ENCODE measurements at places on chromosomes 4 and X.

DNA sequence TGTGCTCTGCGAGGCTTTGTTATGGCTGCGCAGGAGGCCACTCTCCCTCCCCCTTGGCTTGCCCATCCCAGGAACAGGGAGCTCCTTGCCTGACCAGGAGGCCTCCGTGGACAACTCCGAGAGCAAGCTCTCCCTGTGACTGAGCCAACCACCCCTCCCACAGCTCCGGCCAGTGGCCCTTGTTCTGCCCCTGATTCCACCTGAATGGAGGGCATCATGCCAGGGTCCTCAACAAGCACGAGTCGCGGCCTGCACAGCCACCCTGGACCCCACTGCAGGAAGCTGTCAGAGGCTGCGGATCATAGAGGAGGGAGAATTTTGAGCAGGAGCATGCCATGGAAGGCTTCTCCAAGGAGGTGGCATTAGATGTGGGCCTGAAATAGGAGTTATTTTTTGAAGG, 44.8 kb upstream of the GRPEL1 start:
- DNase-seq = no peak

GRCh38 chr4:21991050-21991449, 42.5 kb upstream of the KCNIP4 start:
- no peak for DNase-seq

DNA sequence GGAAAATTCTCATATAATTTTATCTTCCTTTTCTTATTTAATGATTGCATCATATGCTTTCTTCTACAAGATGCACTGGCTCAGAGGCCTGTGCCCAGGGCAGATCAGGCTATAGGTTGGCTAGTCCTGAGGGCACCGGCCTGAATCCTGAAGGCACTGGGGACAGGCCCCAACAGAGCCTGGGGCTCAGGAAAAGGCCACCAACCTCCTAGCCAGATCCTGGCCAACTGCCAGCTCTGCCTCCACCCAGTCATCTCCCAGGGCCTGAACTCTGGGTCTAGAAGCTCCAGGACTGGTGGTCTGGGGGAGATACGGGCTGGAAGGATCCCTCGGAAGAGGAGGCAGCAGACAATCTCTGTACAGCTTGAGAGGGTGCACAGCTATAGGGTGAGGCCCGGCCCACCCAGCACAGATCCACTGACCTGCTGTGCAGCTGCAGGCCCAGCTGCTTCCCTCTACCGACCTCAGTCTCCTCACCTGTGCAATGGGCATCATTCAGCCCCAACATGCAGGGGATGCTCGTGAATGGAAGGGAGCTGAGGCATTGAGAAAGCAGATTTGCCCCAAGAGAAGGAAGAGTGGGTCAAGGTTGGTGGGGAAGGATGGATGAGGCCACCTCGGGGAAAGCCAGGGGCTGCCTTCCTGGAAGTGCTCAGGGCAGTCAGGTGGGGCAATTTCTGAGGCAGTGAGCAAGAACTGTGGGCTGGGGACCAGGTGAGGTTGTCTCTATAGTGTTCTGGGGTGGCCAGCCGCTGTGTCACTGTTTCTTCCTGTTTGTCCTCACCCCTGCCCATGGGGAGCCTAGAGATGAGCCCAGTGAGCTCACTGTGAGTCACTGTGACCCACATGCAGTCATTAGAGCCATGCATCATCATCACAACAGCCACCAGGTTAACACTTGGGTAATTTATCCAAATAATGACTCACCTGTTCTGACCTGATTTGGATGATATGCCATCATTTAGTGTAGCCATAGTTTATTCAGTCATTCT, 22.4 kb upstream of the XAGE2 start:
- no peak for DNase-seq

- no peak for DNase-seq
Observed at GRCh38 chr4:147480891-147481576, at the start of gene EDNRA. EDNRA (plus strand) TSS chr4:147481097; CDS start chr4:147485682, 4,585 bp downstream.

- DNase-seq = no peak
Observed at GRCh38 chrX:71550578-71550977, 17.7 kb downstream of the OGT start.

- DNase-seq = no peak
Observed at GRCh38 chrX:9515489-9515888, 50.6 kb downstream of the TBL1X start.

DNA sequence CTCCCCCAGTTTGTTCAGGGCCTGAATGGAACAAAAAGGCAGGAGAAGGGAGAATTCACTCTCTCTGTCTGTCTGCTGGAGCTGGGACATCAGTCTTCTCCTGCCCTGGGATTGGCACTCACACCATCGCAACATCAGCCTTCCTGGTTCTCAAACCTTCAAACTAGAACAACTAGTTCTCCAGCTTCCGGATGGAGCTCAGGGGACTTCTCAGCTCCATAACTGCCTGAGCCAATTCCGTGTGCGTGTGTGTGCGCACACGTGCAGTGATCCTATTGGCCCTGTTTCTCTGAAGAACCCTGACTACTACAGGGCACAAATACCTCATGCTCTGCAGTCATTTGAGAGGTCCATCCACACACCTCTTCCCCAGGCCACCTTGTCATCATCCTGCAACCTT, 18.7 kb upstream of the MAN2B2 start:
- DNase-seq = no peak

DNA sequence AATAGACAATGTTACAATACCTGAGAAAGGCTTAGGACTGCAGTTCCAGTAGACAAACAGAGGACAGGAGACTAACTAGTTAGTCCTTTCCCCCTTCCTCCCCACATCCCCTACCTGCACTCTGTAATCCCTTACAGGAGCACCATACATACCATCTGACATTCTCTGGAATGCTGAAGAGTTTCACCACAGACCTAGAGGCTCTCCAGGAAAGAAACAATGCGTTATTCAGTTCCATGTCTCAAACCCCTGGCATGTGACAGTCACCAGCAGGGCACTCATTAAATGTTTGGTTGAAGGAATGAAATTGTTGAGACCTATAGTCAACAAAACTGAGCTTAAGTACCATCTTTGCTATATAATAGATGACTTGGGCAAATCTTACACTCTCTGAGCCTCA, 100.2 kb upstream of the USP38 start:
- DNase-seq = no peak

- DNase-seq = no peak
Observed at GRCh38 chrX:21493226-21493830, 119.1 kb downstream of the CNKSR2 start.

- DNase-seq = no peak
Observed at GRCh38 chrX:21487832-21488231, 113.6 kb downstream of the CNKSR2 start.

DNA sequence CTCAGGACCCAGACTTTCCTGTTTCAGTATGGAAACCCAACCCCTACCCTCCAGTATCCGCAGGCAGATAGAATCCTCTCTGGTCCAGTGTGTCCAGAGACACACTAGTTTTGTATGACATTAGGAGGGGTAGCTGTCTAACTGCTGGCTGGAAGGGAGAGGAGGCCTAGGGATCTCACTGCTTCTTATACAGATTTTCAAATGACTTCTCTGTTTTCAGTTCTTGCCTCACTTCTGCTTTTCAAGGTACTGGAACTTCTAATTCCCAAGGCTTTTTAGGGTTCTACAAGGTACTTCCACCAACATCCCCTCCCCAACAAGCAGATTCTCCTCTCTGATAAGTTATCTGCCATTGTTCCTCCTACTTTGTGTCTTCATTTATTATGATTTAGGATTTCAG, 6.1 kb downstream of the SGCB start:
- DNase-seq = no peak

- no peak for DNase-seq
Observed at GRCh38 chr4:166318810-166319525, 445.9 kb downstream of the TLL1 start.

GRCh38 chr4:107155366-107155765, 119.3 kb upstream of the DKK2 start:
- DNase-seq = no peak

- DNase-seq = no peak
Observed at GRCh38 chrX:46582325-46582724, 8.8 kb downstream of the CHST7 start.

DNA sequence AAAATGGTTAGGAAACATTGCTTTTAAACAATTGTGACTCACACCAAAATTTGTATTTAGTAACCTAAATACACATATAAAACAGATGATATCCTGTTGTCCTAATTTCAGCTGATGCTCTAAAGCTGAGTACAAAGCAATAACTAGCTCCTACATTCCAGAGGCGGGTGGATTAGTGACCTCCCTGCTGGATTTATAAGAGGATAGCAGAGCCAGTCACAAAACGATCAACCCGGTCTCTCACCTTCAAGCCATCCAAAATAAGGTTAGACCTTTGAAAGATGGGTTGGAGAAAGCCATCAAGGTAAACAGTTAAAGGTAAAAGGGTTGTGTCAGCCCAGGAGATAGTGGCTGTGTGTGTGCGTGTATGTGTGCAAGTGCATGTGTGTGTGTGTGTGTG, 43.2 kb upstream of the SFRP2 start:
- no peak for DNase-seq

DNA sequence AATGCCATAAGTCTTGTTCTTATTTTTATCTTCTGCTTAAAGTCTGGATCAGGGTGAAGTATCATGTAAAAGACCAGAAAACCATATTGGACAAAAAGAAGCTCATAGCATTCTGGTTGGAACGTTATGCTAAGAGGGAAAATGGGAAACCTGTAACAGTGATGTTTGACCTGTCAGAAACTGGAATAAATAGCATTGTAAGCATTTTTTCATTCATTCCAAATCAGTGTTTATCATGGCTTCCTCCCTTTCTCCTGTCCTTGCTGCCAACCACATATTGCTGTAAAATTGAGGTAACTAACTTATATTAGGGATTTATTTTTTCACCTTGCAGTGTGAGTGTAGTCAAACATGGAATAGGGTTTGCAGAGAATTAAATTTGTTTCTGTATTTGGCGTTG, 23.8 kb downstream of the MOSPD2 start:
- no peak for DNase-seq

DNA sequence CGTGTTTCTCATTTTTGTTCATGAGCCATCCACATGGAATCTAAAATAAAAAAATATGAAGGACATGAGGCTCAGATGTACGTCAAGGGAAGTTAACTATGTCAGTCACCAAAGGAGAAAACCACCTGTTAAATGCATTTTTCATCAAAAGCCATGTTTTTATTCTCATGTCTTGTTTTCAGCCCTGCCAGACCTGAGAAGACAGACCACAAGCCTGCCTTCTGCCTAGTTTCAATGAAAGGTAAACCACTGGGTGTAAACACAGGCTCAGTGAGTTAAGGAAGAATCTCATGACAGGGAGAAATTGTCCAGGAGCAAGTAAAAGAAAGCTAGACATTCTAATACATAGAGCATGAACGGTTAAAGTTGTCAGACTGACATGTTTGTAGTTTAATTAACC, 52.3 kb upstream of the TNIP3 start:
- DNase-seq = no peak

DNA sequence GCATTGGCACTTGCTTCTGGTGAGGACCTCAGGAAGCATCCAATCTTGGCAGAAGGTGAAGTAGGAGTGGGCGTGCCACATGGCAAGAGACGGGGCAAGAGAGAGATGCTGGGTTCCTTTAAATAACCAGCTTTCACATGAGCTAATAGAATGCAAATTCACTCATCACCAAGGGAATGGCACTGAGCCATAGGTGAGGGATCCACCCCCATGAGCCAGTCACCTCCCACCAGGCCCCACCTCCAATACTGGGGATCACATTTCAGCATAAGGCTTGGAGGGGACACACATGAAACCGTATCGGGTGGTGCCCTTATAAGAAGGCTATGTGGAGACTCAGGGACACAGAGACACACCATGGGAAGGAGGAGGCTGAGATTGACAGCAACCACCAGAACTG, 140.0 kb upstream of the MSX1 start:
- no peak for DNase-seq

- no peak for DNase-seq
Observed at GRCh38 chr4:120443116-120443515, 376.5 kb upstream of the MAD2L1 start.

GRCh38 chrX:123518791-123519190, 214.1 kb downstream of the THOC2 start:
- DNase-seq = no peak

- DNase-seq = no peak
Observed at GRCh38 chr4:11214281-11214680, 214.4 kb downstream of the HS3ST1 start.

DNA sequence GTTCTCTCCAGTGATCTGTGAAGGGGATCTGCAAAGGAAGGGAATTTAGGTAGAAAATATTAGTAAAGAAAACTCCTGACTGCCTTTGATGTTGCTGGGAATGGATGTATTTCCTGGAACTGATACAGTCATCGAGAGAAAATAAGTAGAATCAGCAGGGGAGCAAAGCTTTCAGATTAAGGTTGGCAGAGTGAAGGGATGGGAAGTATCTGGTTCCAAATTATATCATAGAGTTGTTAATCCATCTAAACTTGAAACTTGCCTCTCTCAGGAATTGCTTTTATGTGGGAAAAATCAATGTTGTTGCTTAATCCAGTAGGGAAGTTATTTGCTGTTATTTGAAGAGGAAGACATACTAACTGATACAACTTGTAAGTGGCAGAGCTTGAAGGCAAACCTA, 19.3 kb downstream of the EPHA5 start:
- DNase-seq = no peak

DNA sequence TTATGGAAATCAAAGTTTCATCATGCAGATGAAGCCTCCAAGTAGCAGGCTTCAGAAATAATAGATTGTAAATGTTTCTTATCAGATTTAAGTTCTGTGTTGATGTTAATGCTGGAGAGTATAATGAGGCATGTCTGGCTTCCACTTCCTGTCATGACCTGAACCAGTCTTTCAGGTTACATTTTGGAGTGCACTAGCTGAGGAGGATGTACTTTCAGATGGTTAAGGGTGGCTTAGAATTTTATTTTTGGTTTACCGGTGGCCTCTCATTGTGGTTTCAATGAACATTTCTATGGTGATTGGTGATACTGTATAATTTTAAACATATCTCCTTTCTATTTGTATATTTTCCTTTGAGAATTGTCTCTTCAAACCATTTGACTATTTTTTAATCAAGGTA, 890.4 kb downstream of the SH3BGRL start:
- no peak for DNase-seq

DNA sequence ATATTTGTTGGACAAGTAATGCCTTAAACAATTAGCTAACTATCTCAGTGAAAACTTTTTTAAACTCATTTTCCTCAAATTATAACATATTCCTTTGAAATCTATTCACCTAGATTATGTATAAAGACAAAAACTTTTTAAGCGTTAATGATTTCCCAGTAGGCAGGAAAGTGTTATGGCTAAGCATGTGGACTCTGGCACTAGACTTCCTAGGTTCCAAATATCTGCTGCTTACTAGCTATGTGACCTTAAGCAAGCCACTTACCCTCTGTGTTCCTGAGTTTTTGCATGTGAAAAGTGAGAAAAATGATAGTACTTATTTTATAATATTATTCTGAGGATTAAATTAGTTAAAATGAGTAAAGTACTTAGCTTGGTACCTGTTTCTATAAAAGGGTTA, 301.8 kb downstream of the STPG2 start:
- no peak for DNase-seq

Data from activated CD4-positive, alpha-beta T cell treated with anti-CD3 and anti-CD28 coated beads, Interleukin-2, amount 50 U/mL, for 24 hours (primary cell).